ENCODE measurements at places on chromosomes 5 and 9.
A peak's percentile ranks its signal among the peaks of the same experiment; 100 is the strongest.

GRCh38 chr5:33282696-33283095, 158.1 kb upstream of the TARS1 start:
- DNase-seq, result no peak

GRCh38 chr5:32172923-32173266, 1.2 kb downstream of the GOLPH3 start:
- DNase-seq, result peak; percentile 29

DNA sequence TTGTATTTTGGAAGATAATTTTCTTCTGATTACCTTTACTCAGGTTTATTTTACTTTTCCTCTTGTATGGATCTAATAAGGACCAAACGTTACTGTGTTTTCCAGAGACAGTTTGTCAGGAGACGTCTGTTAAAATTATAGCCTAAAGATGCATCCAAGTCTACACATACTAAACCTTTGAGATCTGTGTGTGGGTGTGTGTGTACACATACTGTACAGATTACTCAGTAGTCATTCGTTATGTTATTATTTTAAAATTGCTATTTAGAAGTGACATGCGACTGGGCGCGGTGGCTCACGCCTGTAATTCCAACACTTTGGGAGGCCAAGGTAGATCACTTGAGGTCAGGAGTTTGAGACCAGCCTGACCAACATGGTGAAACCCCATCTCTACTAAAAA, 51.6 kb upstream of the CNTLN start:
- no peak for DNase-seq

DNA sequence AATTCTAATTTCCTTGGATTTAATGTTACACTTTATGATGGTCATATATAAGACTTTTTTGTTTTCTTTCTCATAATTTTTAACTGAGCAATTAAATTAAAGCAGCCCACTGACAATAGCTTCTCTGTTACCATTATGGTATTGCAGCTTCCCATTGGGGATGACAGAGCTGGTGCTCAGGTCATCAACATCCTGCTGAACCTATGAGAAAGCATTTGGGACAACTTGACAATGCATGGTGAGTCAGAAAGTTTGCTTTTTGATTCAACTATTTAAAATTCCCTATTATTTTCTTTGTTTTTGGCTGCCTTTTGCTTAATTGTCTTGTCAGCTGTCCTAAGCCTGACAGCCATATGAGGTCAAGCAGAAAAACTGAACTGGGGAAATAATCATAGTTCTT, 487.4 kb upstream of the RIOK2 start:
- DNase-seq, result no peak

GRCh38 chr5:107955321-107955720, 284.6 kb upstream of the EFNA5 start:
- no peak for DNase-seq

GRCh38 chr5:172579403-172579990, 61.6 kb upstream of the NEURL1B start:
- DNase-seq, result no peak

- DNase-seq, result no peak
Measured at GRCh38 chr5:159891371-159891770, 24.9 kb upstream of the ADRA1B start.

GRCh38 chr5:37840053-37841034, 503 bp upstream of the GDNF start:
- DNase-seq, result no peak

DNA sequence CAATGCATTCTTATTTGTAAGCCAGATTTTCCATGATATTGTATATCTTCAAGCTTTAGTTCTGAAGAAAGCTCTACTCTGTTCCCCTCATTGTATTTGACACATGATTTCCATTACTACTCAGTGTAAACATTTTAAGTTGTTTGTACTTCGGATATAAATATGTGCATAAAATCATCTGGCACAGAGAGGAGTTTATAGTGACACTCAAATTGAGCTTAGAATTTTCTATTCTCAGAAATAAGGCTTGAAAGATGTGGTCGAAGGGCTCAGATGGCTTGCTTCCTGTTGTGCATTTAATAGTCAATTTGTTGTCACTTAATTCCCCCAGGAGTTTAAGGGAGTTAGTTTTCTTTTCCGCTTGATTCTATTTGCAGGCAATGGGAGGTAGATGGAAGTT, 88.8 kb downstream of the PPIC start:
- DNase-seq, result no peak

DNA sequence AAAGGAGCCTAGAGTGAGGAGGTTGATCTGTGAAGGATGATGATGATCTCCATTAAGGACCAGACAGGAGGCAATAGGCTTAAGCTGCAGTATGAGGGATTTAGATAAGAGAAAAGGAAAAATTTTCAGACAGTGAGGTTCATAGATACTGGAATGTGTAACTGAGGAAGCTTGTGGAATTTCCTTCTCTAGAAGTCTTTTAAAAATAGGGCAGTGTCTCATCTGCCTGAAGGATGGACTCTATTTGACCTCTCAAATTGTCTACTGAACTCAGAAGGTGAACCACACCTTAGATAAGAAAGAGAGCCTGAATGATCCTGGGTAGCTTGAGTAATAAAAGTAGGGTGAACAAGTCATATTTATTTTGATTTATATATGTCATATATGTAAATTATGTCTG, 148.2 kb upstream of the CDKN2B start:
- DNase-seq, result no peak

GRCh38 chr5:94856257-94856800, 237.9 kb downstream of the SLF1 start:
- no peak for DNase-seq

GRCh38 chr9:99023831-99024230, 80.1 kb downstream of the COL15A1 start:
- no peak for DNase-seq

GRCh38 chr9:131270171-131271015, 5.9 kb downstream of the FAM78A start:
- peak; percentile 62 for DNase-seq

- no peak for DNase-seq
Measured at GRCh38 chr9:4742246-4742645, 1.2 kb upstream of the AK3 start.

DNA sequence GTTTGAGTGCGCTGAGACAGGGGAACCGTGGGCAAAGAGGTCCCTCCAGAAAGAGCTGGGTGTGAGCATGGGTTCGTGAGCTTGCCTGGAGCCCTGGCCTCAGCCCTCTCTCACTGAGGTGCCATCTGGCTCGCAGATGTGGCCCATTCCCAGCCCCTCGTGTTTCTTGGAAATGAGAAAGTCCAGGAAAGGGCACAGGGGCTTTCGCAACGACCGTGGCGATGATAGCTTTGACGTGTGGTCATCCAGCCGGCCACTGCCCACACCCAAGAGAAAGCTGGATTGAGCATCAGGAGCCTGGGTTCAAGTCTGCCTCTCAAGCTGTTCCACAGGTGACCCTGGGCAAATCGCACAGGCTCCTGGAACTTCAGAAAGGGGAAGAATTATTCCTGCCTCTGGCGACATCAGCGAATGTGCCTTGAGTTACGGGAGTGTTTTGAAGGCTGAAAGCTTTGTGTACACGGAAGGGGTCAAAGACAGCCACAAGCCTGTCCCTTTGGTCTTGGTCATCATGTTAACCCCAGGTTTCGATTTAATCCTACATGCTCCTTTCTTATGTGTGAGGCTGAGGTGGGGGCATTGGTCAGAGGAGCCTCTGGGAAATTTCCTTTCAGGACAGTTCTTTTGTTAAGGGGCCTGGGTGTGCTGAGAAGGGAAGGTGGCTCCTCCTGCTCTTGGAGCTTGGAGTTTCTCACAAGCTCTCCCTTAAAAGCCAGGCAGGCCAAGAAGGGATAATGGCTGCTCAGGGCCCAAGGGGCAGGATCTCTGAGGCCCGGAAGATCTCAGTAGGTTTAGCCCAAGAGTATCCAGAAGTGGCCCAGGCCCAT, 41.7 kb upstream of the IL17B start:
- no peak for DNase-seq

- no peak for DNase-seq
Measured at GRCh38 chr9:3027210-3027609, 183.3 kb upstream of the PUM3 start.

- peak; percentile 48 for DNase-seq
Measured at GRCh38 chr5:180313677-180314505, 22.0 kb upstream of the MAPK9 start.

DNA sequence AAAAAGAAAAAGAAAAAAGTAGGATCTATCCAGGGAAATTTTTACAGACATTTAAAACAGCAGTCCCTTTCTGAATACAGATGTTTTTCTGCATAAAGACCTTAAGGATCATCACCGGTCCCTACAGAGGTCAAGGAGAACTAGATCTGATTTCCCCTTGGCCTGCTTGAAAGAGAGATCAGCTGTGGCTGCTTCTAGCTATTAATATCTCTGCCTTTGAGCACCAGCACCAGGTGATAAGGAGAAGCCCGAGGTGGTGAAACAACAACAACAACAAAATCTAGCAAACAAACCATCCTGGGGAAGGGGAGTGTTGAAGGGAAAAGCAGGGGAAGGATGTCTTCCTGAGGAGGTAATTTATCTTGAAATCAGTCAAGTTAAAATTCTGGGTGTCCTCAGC, 42.1 kb downstream of the ZNF366 start:
- DNase-seq, result no peak

DNA sequence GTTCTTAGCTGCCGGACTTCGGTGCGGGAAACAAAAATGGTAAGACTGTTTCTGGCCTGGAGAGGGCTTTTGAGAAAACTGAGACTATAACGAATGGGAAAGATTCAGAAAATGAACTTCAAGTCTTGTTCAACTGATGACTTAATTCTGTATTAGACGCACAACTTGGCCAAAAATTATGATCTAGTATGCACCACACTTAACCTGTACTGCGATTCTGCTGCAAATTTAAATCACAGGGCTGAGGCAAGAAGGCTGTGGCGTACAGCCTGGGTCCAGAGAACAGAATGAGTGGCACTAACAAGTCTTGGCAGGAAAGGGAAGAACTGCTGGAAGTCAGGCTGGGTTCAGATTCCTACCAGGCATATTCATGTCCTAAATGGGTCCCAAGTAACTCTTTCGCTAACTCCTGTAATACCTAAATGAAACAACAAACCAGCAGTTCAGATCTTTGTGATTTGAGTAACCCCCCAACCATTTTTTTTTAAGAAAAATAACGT, 781 bp upstream of the COL23A1 start:
- no peak for DNase-seq

DNA sequence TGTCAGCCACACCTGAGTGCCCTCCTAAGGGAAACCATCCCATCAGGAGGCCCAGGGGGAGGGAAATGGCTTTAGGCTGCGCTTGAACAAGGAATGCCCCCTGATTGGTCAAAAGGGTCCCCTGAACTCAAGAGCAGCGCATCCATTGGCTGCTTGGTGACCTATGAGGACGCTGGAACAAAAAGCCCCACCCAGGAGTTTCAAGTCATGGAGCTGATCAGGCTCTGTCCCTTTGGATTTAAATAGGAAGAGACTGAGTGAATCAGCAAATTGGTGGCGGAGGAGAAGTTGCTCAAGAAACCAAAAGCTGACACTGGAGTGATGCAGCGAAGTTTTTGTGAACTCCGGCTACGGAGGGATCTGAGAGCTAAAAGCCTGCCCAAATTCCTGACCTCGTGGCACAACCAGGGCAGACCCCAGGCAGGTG, 66.7 kb downstream of the SMIM23 start:
- no peak for DNase-seq

DNA sequence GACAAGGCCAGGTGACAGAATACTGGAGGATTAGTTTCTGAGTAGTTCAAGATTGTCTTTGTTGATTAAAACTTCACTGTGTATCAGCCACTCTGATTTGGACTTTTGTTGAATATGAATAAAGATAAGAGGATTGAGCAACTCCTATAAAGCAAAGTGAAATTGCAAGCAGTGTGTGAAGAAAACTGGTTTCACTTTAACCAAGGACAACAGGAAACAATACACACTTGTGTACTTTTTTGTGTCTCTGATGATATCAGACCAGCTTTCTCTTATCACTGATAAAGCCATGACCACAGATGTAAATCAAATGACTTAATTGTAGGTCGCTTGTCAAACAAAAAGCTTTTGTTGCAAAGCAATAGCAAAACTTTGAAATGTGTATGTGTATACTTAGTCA, 268.6 kb downstream of the FER start:
- peak; percentile 1 for DNase-seq

DNA sequence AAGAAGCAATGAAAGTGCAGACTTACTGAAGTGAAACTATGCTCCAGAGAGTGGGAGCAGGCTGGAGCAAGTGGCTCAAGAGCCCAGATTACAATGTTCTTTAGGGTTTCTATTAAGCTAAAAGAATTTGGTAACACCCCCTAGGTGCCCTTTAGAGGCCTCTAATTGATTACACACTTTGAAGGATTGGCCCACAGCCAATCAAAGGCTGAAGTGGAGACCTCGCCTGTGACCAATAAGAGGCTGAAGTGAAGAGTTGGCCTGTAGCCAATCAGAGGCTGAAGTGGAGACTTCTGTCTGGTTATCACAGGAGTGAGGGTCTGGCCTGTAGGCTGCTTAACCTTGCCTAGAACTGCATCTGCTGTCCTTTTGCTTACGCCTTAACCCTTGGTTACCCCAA, 46.7 kb upstream of the SPATA31C2 start:
- no peak for DNase-seq

DNA sequence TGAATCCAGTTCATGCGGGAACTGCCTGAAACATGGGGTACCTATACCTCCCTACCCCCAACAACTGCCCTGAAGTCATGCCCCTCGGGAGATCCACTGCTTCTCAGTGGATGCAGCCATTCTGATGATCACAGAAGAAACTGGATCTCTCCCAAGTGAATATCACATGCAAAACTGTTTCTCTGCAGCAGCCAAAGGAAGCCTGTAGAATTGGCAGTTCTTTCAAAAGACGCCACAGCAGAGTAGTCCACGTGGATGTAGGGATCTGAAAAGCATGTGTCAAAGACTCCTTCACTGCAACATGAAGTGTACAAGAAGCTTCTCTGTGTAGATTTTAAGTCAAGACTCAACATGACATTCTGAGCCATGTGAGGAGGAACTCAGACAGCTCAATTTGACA, 286.7 kb downstream of the NR3C1 start:
- no peak for DNase-seq

DNA sequence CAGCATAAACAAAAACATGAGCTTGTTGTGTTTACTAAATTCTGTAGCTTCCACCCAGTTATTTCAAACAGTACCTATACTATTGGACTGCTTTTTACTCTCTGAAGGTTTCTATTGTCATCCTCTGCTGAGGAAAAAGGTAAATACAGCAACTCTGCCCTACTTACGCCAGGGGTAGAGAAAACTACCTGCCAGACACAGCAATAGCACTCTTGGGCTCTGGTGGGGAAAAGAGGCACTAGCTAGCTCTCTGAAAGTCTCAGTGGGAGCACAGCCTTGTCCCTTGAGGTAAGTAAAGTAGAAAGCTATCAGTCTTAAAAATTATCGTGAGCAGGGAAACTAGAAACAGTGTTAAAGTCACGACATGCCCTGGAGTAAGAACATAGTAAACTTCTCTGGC, 3.7 kb downstream of the HCN1 start:
- DNase-seq, result no peak

GRCh38 chr5:121199216-121199999, 652.3 kb upstream of the FTMT start:
- DNase-seq, result no peak

All from CD4-positive, alpha-beta T cell treated with Interleukin-10 for 1 hour (primary cell).